ENCODE measurements at places on chromosomes 7 and 10.

- DNase-seq = peak; percentile 60
Measured at GRCh38 chr10:113126229-113127201, 176.5 kb downstream of the TCF7L2 start.

- no peak for DNase-seq
Measured at GRCh38 chr10:1121271-1121970, 65.2 kb downstream of the WDR37 start.

GRCh38 chr10:2933924-2934323, 133.4 kb upstream of the PFKP start:
- peak; percentile 31 for DNase-seq

DNA sequence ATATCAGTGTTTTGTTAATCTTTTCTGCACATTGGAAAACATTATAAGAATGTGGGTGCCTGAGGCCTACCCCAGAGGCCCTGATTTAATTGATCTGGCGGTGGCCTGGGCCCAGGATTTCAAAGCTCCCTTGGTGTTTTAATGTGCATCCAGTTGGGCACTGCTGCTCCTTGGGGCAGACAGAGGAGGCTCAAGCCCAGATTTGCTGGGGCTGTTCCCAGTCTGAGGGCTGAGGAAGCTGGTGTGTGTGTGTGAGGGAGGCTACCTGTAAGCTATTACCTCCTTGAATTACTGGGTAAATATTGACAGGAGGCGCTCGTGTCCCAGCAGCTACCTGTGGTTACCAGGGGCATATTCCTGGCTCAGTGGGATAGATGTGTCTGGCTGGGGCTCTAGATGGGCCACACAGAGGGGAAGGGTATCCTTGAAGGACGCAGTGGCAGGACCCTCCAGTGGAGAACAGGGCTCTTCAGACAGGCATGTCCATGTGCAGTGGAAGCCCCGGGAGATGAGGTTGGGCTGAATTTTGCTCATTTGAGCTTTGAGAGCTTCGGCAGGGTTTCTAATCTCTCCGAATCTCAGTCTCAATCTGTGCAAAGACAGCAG, 975.4 kb upstream of the ZNF722 start:
- DNase-seq = no peak

DNA sequence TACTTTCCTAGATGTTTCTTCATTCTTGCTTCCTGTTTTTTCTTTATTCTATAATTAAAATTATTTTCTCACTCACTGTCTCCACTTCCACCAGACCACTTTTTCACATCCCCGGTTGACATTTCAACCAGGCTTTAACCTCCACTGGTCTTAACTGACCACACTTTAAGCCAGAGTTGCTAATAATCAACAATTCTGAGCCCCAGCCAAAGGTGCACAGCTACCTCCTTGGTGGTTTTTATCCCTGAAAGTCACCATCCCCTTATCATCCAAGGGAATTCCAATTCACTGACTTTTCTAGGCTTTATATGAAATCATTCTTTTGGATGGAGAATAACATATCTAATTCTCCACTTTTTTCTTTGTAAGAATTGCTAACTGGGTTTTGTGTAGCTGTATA, 138.9 kb downstream of the FRMD4A start:
- DNase-seq = no peak

DNA sequence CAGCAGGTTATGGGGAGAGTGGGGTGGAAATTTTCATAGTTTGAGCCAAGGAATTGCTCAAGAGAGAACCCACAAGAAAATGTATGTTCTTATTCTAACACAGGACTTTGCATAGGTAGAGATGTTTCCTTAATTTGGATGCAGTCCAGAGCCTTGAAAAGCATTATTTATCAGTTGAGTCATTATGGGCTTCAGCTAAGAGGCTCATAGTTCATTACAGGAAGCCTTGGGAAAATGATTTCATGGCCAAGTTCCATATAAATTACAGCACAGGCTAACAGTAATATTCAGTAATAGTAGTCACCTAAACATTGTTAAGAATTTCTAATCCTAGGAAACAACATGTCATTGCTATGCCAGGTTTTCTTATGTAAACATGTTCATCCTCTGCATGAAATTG, 131.1 kb upstream of the PTPRZ1 start:
- DNase-seq = no peak

- no peak for DNase-seq
Measured at GRCh38 chr10:72612203-72612826, 13.6 kb downstream of the MICU1 start.

DNA sequence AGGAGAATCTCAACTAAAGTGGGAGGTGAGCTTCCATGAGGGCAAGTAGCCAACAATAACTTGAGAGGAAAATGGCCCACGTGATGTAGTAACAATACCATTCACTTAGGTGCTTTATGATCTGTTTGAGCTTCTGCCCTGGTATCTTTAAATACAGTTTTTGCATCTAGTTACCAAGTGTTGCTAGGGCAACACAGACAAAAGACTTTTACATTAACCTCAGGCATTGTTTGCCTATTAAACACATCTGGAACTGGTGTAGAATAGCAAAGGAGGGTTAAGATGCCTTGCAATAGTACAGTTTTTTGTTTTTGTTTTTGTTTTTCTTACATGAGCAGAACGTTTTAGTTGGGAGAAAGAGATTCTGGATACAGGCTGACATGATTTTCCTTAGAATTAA, 97.7 kb upstream of the MTPN start:
- no peak for DNase-seq

DNA sequence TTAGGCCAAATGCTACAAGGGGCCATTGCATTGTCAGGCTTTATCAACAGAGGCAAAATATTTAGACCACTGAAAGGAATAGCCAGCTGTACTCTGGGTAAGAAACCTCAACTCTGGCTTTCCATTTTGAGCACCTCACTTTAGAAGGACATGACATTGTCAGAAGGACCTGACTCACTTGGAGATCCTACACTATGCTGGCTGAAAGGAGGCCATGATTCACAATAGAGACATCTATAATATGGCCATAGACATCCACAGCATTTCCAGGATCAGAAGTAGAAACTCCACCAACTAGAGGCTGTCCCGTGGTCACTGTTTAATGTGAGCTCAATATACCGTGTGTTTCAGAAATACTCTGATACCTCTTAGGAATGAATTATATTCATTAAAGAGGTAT, 140.9 kb downstream of the BTAF1 start:
- no peak for DNase-seq

- DNase-seq = no peak
Measured at GRCh38 chr7:54116956-54117355, 425.2 kb upstream of the VSTM2A start.

- DNase-seq = no peak
Measured at GRCh38 chr10:100886521-100886920, 26.2 kb upstream of the SLF2 start.

DNA sequence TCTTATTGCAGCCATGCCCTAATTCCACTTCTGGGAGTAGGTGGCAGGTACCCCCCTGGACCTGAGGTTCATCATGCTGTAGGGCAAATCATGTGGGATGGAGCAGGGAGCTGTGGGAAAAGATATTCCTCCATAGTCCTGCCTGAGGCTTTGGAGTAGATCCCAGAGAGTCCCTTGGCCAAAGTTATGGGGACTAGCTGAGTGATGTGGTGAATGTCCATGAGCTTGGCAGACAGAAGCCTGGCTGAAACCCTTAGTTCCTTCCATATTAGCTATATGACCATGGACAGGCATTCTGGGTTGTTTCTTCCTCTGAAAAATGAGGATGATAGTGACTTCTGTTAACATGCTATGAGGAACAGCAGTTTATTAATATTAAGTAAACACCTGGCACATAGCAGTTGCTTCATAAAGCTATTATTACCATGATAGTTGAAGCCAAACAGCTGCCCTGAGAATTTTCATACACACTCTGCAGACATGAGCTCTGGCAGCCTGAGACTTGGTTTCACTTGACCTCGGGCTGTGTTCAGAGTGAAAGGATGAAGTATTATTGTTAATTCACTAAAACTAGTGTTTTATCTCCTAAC, 15.0 kb upstream of the IMPDH1 start:
- DNase-seq = no peak

DNA sequence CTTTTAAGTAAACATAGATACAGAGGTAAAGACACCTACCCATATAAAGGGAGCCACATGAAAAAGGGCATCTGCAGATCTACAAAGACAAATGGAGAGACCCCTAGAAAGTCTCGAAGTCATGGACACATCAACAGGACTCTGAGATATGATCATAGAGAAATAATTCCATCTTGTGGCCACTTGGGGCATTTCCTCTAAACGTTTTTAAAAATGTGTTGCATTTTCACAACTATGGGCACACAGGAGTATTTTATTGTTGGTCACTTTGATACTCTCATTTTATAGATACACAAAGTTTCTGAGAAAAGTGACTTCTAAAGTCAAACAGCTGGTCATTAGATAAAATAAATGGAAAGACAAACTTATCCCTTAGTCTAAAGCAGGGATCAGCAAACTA, 87.1 kb downstream of the CRTAC1 start:
- no peak for DNase-seq

DNA sequence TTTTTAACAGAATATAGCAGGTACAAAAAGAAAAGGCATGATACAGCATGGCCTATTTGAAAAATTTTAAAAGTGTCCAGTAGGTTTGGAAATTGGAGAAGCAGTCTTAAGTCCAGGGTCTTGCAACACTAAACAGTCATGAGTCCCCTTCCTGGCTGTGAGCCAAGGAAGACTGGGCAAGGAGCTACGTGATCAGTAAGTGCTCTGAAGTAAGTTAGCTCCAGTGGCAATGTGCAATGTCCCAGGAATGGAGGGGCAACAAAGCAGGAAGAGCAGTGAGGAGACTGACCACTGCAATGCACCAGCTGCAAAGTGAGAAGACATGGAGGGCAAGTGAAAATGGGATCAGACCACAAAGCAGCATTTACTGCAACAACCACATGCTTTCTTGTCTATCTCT, 72.9 kb upstream of the GRID1 start:
- DNase-seq = peak; percentile 98

GRCh38 chr7:154910977-154911376, 91.9 kb downstream of the PAXIP1 start:
- no peak for DNase-seq

DNA sequence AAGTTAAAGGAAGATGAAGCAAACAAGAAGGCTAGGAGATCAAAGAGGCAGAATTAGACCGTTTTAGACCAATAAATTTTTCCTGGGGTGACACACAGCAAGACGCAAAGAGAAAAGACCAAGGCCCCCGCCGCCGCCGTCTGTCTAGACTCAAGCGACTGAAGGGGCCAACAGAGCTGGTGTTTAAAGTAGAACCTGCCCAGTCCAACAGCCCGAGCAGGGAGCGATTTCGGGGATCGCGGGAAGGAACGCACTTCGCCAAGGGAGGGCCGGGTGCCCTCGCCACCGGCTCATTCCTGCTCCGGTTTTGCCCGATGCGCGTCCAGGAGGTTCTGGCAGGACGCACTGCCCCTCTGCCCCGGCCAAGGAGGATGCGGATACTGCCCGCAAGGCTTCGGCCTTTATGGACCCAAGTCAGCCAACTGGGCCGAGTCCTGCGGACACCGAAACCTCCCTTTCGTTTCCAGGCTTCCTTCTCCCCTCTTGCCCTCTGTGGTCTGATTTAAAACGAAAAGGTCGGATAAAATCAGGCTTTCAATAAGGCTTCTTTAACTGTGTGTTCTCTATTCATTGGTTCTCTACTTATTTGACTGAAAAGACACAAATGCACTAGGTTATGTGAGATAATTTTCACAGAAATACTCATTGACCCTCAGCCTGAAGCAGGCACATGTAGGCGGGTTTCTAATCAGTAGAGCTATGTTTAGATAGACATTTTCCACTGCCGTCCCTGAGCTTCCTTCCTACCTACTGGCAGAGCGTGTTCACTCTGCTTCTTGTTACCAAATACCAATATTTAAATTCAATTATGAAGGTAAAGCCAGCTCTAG, 2.2 kb upstream of the HOXA7 start:
- DNase-seq = no peak
